ENCODE measurements at places on chromosomes 11 and 22.

- no peak for DNase-seq
Measured at GRCh38 chr11:11531131-11531908, 90.5 kb downstream of the GALNT18 start.

GRCh38 chr22:37454857-37455686, 27.8 kb upstream of the ELFN2 start:
- DNase-seq = no peak

DNA sequence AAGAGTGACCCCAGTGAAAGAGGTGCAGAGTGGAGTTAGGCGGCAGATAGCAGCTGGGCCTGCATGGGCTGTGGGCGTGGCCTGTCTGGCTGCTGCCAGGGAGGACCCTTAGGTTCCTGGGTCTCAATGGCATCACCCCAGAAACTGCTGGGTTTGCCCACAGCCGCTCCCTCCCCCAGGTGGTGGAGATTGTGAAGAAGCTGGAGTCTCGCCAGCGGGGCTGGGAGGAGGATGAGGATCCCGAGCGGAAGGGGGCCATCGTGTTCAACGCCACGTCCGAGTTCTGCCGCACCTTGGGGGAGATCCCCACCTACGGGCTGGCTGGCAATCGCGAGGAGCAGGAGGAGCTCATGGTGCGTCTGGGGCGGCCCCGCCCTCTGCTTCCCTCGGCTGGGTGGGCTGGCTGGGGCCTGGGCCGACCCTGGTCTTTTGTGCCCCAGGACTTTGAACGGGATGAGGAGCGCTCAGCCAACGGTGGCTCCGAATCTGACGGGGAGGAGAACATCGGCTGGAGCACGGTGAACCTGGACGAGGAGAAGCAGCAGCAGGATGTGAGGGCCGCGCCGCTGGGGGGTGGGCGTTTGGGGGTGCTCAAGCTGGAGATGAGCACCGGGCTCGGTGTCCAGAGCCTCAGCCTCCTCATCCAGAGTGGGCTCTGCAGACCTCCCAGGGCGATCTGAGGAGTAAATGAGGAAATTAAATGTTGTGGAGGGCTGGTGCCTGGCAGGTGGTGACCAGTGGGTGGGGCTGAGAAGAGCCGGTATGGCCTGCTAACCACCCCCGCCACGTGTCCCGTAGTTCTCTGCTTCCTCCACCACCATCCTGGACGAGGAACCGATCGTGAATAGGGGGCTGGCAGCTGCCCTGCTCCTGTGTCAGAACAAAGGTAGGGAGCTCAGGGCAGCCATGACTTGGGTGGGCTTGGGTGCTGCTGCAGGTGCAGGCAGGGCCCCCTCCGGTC, 15.0 kb downstream of the SART1 start:
- no peak for DNase-seq

DNA sequence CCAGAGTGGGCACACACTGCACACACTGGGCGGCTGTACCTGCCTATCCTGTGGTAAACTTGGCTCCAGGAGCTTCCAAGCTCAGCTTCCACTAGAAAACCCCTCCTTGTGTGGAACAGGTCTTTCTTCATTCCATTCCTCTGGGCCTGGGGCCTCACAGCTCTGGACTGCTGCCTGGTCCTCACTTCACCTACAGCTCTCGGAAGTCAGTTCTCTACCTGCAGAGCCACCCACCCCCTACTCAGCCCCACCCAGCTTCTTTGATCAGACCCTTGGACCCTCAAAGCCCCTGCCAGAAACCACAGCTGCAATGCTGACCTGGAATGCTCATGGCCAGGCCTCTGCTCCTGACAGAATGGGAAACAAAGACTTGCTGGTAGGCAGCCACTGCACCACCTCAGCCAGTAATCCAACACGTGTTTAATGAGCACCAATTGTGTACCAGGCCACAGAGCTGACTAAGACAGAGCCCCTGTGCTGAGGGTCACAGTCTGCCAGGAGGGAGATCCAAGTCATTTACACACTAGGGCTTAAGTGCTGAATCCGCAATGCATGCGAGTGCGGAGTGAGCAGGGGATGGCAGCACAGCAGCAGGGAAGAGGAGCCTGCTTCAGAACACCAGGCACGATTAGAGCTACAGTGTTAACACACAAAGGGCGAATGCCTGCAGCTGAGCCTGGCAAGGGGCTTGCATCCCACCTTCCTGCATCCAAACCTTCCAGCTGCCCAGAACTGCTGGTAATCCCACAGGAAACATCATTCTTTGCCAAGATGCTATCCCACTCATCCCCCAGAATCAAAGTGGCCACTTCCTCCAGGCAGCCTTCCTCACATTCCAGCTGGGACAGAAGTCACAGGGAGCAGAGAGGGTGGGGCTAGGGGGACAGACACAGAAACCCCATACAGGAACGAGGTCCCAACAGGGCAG, 4.6 kb downstream of the GNB1L start:
- DNase-seq = no peak

- no peak for DNase-seq
Measured at GRCh38 chr22:28448625-28449024, 231.0 kb downstream of the TTC28 start.

DNA sequence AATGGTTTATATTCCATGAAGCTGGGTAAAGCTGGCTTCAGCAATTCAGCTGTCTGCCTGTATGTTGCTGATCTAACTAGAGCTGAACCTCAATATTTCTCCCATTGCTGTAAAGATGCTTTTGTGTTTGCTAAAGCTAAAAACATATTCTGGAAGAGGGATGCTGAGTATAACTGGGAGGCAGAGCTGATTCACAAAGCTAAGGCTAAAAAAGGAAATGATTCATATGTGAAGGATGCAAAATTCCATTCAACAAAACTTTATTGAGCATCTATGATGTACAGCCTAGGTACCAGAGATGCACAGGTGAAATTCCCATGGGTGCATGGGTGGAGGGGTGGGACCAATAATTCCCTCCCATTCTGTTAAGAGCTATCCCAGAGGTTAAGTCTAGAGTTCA, 193.9 kb downstream of the KIF18A start:
- no peak for DNase-seq

DNA sequence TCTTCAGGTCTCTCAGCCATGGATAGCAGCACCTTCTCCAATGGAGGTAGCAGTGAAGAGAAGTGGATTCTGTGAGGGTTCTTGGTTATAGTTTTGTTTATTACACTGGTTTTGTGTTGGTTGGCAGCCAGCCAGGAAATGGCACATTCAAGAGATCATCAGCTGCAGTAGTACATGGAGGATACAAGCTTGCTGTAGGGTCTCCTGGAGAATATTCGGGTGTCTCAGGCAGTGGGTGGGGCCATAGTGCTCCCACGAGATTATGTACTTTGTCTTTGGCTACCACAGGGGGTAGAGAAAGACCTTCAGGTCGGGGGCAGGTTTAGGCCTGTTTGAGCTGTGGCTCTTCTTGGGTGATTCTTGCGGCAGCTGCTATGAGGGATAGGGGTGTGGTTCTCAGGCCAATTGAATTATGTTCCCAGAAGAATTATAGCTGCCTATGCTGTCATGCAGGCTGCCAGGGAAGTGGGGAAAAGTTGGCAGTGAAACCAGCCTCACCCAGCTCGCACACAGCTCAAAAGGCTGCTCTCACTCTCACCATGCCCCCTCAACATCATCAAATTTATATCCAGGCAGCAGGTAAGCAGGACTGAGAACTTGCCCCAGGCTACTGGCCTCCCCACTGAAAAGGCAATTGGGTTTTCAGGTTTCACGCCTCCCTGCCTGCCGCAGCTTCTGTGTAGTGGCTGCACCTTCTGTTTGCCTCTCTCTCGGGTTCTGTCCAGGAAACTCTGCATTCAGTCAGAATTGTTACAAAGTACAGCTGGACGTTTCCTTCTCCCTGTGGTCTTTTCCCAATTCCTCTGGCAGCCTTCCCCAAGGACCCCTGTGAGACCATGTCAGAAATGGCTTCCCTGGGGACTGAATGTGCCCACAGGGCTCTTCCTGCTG, 435.5 kb downstream of the LUZP2 start:
- no peak for DNase-seq

DNA sequence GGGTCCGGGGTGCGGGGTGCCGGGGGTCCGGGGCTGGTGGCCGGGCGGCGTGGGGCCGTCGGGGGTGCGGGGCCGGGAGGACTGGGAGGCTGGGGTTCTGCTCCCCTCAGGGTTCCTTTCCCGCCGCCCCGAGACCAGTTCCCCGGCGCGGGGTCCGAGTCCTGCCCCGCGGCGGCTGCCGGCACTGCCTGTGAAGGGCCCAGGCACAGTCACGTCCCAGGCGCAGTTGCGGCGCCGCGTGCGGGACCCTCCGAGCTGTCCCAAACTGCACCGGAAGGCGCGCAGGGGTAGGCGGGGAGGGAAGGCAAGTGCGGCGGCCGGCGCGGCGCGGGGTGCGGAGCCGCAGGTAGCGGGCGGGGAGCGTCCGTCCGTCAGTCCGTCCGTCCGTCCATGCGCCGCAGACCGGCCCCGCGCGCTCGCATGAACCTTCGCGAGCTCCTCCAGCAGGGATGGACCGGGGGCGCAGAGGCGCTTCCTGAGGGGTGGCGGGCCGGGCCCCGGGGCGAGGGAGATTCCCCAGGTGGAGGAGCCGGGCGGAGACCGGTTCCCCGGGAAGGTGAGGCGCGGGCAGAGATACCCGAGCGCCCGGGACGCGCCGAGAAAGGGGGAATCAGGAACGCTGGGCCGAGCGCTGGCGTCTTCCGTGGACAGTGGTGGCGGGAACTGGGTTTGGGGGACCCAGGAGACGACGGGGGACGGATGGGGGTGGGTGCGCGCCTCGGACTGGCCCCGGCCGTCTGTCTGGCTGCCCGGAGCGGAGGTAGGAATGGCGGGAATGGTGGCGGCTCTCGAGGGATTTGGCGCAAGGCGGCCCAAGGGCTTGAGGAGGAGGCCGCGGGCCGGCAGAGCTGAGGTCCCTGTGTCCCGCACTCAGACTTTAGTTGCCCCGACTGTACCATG, 3.1 kb upstream of the ADORA2A start:
- DNase-seq = peak; percentile 37

DNA sequence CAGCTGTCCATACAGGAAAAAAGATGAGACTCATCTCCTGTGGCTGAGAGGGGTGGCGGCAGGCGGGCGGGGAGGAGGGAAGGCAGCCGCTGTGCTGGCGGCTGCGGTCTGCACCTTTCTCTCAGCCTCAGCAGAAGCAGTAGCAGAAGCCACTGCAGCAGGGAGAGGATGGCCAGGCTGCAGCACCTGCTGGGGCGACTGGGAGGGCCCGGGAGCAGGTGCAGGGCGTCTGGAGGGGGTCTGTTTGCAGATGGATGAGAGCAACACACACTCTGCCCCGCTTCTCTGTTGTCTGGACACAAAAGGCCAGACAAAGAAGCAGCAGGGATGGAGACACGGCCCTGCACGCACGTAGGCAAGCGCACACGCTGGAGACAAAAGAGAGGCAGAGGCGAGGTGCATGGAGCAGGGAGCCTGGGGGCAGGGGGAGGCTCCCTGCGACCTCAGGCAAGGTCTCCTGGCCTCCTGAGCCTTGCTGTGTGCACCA, 9.3 kb upstream of the MIAT start:
- DNase-seq = peak; percentile 56

GRCh38 chr11:95450547-95451123, 219.6 kb upstream of the SESN3 start:
- DNase-seq = no peak

GRCh38 chr11:125517116-125517770, 21.2 kb upstream of the FEZ1 start:
- DNase-seq = no peak

GRCh38 chr11:35553831-35554230, 28.4 kb upstream of the PAMR1 start:
- no peak for DNase-seq

- no peak for DNase-seq
Measured at GRCh38 chr11:62546929-62547625, 471 bp upstream of the AHNAK start.

DNA sequence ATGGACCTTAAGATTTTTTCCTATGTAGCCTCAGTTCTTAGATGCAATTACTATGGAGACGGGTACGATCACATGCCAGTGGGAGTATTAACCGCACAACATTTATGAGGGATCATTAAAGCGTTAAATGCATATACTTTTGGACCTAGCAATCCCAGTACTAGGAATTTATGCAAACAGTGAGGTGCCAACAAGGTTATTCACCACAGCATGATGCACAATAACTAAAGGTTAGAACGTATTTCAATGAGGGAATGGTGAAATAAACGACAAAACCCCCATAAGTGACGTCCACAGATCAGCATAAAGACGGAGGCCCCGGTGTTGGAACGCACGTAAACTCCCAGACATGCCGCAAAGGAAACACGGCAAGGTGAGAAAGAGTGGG, 539 bp downstream of the SIRT3 start:
- DNase-seq = peak; percentile 39

DNA sequence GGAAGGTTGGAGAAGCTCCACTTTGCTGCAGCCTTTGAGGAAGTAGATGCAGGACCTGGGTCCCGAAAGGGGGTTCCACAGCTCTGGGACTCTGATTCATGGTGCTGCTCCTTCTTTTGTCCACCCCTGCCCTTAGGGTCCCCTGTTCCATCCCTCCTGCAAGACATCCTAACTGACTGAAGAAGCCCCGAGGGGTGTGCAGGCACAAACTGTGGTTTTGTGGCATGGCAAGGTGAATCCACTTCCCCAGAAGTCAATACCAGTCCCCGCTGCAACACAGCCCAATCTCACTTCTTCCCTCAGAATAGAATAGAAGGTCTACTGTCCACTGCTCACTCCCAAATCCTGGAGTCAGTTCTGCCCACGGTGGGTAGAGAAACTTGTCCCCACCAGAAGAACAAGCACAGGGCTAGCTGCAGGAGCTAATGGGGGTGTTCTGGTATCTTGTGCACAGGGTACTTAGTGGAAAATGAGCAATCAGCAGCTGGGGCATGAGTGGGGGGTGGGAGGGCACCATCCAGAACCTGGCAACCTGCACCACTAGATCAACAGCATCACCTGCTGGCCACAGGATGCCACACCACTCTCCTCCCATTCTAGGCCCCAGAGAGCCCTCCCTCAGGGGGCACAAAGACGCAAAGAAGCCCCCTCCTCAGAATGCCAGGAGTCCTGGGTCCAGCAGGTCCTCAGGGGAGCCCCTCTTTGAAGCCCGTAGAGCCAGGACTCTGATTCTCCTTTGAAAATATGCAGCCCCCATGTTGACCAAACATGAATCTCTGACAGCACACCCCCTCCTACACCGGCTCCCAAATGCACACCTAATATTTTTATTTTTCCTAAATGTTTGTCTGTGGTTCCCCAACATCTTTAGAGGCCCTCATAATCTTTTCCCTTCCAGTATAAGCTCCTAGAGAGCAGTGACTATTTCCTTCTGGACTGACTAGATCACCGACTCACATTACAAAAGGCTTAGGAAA, 14.1 kb downstream of the SPATA19 start:
- no peak for DNase-seq

GRCh38 chr22:28743852-28744251, 2.0 kb downstream of the HSCB start:
- no peak for DNase-seq

- no peak for DNase-seq
Measured at GRCh38 chr11:126607374-126607773, 251.9 kb downstream of the ST3GAL4 start.

DNA sequence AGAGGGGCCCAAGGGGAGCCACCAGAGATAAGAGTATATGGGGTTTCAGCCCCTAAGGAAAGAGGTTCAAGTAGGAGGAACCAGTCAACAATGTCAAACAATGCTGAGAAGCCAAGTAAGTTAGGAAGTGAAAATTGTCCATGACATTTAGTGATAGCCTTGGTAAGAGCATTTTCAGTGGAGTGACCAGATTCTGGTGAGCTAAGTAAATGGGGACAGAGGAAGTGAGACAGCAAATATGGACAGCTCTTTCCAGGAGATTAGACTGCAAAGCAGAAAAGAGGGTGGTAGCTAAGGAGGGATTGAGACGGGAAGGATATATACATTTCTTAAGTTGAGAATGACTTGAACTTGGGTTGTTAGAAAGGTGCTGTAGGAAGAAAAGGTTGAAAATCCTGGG, 22.9 kb downstream of the POLD3 start:
- no peak for DNase-seq

GRCh38 chr11:11157185-11157584, 195.9 kb downstream of the CSNK2A3 start:
- peak; percentile 72 for DNase-seq
